Osteocyte (in vitro differentiated cells): ENCODE measurements at places on chromosomes 11 and 22. TPM values are rescaled to one million over a fixed set of nuclear protein-coding genes. Genes with fewer than 3 reads are reported as not detected.

Gene MISFA
- total RNA-seq = 3.0 and 4.5 TPM in 2 replicates

Gene VPREB3
- total RNA-seq = not detected in 2 replicates

Gene IGF2
- 521 and 590 TPM in 2 replicates for total RNA-seq

GRCh38 chr11:10742460-10743208, 8.4 kb upstream of the CTR9 start:
- DNase-seq = no peak

Gene CTTN
- total RNA-seq = 296 and 313 TPM in 2 replicates
